ENCODE measurements at places on chromosomes 1 and 21.
A peak's percentile ranks its signal among the peaks of the same experiment; 100 is the strongest.

DNA sequence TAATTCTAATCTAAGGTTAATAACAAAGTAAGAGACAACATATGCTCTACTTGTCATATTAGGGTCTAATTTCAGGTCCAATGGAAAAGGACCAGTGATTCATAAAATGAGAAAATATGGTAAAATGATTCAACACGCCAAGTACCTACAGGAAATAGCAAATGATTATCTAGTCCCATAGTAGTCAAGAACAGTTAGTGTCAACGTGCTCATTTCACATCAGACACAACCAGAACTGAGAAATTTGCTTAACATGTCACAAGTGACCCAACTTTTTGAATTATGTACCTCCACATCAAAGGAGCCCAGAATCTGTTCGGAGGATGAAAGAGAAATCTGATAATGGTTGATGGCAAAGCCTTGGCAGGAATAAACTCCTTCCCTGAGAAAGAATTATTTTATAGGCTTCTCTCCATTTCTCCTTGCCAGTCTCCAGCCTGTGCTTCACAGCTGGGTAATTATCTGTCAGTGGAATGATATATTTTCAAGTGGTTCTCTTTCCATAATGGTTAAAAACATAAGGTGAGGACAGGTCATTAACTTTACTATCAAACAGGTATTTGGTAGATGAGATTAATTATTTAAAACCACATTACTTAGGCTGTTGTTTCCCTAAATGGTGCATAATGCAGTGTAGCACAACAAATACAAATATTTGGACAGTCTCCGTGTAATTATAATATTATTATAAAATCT lies 83.2 kb downstream of the APP start:
- DNase-seq: no peak

- DNase-seq: no peak
Measured at GRCh38 chr1:145688924-145689323, 18.2 kb downstream of the PDZK1 start.

DNA sequence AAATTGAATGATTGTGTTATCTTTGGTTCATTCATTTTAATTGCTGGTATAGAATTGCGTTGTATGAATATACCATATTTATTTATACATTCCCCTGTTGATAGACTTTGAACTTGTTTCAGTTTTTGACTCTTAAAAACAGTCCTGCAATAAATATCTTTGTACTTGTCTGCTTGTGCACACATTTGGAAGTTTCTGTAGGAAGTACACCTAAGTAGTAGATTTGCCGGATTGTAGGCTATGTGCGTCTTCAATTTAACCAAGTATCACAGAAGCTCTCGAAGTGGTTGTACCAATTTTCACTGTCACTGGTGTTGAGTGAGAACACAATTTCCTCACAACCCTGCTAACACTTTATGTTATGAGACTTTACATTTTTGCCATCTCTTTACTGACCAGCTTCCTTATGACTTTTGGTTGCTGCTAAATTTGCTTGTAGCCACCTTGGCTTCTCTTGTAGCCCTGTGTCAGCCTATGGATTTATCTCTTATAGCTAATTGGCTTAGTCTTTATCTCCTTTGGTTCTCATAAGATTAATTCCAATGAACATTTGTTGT lies 2.2 kb downstream of the TTC3 start:
- DNase-seq: no peak

GRCh38 chr1:8591569-8591968 lies 225.9 kb downstream of the RERE start:
- DNase-seq: no peak

DNA sequence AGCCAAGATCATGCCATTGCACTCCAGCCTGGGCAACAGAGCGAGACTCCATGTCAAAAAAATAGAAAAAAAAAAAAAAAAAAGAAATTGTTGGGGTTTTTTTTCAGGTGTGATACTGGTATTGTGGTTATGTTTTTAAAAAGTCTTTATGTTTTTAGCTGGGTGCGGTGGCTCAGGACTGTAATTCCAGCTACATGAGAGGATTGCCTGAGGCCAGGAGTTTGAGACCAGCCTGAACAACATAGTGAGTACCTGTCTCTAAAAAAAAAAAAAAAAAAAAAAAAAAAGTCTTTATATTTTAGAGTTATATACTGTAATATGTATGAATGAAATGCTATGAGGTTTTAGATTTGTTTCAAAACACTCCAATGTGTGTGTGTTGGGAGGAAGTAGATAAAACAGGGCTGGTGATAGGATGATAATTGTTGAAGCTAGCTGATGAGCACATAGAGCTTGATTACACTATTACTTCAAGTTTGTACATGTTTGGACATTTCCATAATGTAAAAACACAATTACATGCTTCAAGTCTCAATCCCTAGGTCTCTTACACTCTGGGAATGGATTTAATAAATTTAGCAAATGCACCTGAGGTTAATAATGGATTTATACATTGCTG lies 30.2 kb upstream of the ATP5PO start:
- no peak for DNase-seq

GRCh38 chr1:222416001-222416791 lies 131.7 kb downstream of the HHIPL2 start:
- no peak for DNase-seq

DNA sequence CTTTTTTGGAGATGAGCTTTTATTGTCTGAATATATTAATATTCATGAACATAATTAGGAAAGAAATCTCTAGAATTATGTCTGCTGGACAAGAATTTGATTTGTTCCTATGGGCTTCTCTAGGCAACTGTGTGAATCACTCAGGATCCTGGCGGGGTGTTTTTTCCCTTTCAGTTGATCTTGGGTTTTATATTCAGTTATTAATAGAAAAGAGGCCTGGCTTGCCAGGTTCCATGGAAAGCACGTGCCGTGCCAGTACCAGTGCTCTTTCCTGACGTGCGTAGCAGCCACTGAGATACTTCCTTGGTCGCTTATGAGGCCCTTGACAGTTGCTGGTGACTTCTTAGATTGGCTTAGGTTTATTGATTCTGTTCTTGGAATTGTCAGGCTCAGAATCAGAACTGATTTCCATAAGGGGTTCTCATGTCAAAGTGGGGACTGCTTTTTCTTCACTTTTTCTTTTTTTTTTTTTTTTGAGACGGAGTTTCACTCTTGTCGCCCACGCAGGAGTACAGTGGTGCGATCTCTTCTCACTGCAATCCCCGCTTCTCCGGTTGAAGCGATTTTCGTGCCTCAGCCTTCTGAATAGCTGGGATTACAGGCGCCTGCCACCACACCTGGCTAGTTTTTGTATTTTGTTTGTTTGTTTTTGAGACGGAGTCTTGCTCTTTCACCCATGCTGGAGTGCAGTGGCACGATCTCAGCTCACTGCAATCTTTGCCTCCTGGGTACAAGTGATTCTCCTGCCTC lies 48.7 kb upstream of the KIF1B start:
- no peak for DNase-seq

DNA sequence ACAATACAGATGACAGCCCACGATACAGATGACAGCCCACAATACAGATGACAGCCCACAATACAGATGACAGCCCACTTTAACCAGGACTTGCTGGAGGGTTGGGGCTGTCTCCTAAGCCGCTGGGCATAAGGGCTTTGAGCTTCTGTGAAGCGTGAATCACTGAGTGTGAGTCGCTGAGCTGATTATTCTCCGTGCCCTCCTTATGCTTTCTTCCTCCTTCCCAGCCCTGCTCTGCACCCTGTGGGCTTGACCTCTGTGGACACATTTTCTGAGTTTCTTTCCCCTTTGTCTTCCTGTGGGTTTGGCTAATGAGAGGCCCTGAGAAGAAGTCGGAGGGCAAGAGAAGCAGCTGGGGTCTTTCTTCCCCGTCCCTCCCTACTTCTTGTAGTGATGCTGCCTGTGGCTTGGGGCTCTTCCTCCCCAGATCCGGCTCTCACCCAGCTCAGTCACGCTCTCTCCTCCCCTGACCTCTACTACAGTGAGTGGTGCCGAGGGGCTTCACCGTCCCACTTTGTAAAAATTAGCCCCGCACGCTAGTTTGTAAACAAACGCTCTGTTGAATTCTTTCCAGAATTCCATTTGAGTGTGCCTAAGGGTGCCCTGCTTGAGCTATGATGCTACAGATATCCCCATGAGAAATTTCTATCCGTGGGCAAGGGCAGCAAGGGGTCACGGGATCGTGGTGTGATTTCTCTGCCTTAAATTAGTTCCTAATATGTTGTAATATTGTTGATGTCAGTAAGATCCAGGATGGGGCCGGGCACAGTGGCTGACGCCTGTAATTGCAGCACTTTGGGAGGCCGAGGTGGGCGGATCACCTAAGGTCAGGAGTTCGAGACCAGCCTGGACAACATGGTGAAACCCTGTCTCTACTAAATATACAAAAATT lies 46.4 kb upstream of the SOD1 start:
- DNase-seq: no peak

- no peak for DNase-seq
Measured at GRCh38 chr1:209490013-209490412, 93.5 kb upstream of the CAMK1G start.

GRCh38 chr21:25891596-25891995 lies 156.8 kb downstream of the GABPA start:
- DNase-seq: no peak

GRCh38 chr1:205824180-205824579 lies 11.2 kb upstream of the SLC41A1 start:
- DNase-seq: no peak

GRCh38 chr1:233473549-233474204 lies 140.2 kb upstream of the KCNK1 start:
- DNase-seq: no peak

DNA sequence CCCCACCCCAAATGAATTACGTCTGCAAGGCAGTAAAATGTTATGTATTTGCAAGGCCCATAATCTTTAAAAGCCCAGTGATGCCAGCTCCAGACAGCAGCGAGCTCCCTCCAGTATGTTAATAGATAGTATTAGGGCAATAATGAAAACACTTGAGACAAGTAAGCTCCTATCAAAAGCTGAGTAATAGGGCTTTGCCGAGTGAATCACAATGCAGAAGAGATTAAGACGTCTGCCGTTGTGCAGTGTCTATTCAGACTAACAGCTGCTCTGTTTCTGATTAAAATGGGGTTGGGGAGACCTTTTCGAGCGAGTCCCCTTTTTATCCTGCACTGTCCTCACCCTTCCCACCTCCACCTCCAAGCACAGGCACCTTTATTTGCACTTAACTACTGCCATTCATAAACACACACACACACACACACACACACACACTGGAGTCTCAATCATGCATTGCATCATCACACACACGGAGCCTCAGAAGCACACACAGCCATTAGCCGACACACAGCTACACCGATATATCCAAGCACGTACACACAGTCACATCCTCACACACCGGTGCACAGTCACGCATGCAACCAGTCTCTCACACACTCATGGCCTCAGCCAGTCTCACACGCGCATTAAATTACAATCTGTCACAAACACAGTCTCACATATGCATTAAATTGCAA lies 46.0 kb upstream of the FOXO6 start:
- DNase-seq: no peak

DNA sequence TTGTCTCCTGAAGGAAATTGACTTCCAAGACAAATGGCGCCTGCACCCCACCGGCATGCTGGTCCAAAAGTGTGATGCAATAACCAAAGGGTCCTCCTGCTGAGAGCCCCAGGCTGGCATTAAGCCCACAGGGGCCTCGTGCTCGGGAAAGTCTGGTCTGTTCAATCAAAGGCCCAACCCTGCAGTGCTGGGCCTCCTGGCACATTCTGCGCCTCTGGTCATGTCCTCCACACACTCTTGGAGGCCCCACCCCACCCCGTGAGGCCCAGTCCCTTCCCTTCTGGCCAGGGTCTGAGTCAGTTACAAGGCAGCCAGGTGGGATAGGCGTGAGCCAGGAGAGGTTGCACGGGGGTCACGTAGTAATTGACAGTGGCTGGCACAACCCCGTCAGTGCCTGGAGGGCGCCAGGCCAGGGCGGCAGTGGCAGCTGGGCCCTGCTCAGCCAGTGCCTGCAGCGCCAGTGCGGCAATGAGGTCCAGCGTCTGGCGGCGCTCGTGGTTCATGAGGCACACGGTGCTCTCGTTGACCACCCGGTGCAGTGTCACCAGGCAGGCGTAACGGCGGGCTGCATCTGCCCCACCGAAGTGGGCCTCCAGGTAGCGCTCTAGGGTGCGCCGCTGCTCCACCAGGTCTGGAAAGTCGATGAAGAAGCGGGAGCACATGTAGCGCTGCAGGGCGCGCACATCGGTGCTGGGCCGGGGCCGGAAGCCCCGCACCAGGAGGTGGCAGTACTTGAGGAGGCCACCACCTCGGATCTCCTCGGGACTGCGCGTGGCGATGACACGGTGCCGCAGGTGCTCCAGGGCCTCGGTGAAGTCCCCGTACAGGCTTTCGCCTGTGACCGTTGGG lies 6.8 kb downstream of the TENT5B start:
- no peak for DNase-seq

DNA sequence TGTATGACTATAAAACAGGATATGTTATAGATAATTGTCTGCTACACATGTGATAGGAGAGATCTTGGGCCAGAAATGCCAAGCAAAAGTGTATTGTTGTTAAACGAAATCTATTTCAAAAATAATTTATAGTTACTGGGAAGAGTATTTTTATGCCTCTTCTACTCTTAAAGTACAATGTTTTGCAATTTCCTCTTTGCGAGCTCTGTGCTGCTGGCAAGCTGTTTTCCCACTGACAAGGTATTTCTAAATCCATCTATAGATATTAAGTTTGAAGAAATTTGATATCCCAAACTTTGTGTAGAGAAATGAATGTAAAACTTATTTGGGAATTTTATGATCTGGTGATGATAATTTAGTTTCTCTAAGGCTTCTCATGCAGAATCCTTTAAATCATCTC lies 63.3 kb upstream of the PTGFR start:
- DNase-seq: no peak

DNA sequence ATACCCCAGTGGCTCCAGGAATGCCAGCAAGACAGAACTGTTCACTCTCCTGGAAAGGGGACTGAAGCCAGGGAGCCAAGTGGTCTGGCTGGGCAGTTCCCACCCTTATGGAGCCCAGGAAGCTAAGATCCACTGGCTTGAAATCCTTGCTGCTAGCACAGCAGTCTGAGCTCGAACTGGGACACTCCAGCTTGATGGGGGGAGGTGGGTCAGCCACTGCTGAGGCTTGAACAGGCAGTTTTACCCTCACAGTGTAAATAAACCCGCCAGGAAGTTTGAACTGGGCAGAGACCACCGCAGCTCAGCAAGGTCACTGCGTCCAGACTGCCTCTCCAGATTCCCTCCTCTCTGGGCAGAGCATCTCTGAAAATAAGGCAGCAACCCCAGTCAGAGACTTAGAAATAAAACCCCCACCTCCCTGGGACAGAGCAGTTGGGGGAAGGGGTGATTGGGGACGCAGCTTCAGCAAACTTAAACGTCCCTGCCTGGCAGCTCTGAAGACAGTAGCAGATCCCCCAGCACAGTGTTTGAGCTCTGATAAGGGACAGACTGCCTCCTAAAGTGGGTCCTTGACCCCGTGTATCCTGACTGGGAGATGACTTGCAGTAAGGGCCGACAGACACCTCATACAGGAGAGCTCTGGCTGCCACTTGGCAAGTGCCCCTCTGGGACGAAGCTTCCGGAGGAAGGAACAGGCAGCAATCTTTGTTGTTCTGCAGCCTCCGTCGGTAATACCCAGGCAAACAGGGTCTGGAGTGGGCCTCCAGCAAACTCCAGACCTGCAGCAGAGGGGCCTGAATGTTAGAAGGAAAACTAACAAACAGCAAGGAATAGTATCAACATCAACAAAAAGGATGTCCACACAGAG lies 568.4 kb downstream of the PLA2G4A start:
- DNase-seq: no peak

- peak; percentile 19 for DNase-seq
Measured at GRCh38 chr1:101236516-101237228, at the start of gene S1PR1. Gene S1PR1 (plus strand): TSS chr1:101237019. CDS start chr1:101238985, 1,966 bp downstream.

All from hypothalamus (tissue), 51 donors.